Endothelial cell (in vitro differentiated cells): ENCODE measurements at places on chromosomes 2 and 18.

GRCh38 chr18:11672846-11673454 is 16.1 kb upstream of the GNAL start:
- H3K4me1 ChIP-seq, result peaks cover 22% of the 10 kb centered on the region
- H3K27me3 ChIP-seq, result peaks cover 2% of the 10 kb centered on the region
- no peak overlapping the region for H3K27ac ChIP-seq

- no peak for DNase-seq
- H3K27me3 ChIP-seq, result no peaks in the 10 kb centered on the region
- no peak overlapping the region for H3K27ac ChIP-seq
- peaks cover 13% of the 10 kb centered on the region for H3K4me1 ChIP-seq
Observed at GRCh38 chr2:196966061-196966460, 39.6 kb upstream of the PGAP1 start.

GRCh38 chr2:232336241-232336736 is 42.3 kb upstream of the ALPP start:
- H3K36me3 ChIP-seq, result no peaks in the 10 kb centered on the region
- H3K4me1 ChIP-seq, result peaks cover 3% of the 10 kb centered on the region
- no peak for DNase-seq
- peaks cover 15% of the 10 kb centered on the region for H3K27me3 ChIP-seq

GRCh38 chr2:152420936-152421335 is 86.0 kb downstream of the FMNL2 start:
- peak overlapping the region; percentile 43 for H3K27ac ChIP-seq
- no peak overlapping the region for H3K4me3 ChIP-seq
- DNase-seq, result no peak

DNA sequence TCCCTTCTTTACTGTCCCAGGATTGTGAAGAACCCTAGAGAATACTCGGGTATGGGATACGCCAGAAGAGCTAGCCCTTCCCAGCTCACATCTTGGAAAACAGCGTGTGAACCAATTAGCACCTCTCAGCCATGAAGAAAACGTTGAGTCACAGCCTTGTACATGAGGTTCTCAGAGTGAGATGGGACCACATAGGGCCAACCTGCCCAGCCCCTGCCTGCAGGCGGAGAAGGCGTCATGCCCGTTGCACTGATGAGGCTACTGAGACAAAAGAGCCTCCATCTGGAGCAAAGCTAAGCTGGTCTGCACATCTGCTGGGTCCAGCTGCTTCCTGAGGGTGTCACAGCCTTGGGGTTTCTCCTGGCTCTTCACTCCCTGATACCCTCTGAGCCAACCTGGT is 92.2 kb downstream of the LBH start:
- DNase-seq, result no peak
- H3K4me1 ChIP-seq, result peaks cover 5% of the 10 kb centered on the region
- no peaks in the 10 kb centered on the region for H3K36me3 ChIP-seq
- H3K27ac ChIP-seq, result no peak overlapping the region

DNA sequence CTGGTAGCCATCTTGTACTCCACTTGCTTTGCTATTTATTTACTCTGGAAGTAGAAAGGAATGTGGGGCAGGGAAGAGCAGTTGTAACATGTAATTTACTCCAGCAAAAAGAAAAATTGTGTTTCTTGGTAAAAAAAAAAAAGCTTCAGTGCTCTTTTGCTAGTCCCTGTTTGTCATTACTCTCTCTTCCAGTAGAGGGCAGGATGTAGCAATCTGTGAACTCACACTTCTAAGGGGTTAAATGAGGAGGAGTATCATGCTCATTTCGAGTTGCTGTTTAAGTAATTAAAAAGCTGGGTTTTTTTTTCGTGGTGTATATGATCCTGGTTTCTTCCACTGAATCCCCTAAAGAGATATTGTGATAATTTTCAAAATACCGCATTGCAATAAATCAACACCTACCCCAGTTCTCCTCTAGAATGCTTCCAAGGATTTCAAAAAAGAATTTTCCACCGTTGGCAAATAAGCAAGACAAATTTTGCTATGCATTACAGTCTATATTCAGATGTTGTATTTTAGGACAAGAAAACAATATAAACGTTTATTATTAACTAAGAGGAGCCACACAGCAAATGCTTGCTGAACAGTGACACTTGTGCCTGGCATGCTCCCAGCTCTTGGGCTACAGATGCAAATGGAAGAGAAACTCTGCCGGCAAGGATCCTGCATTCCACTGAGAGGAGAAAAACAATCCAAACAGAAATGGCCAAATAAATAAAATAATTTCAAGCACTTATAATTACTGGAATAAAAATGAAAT is 261.6 kb downstream of the ASXL3 start:
- peaks cover 7% of the 10 kb centered on the region for H3K4me1 ChIP-seq
- peak; percentile 32 for DNase-seq
- H3K27ac ChIP-seq, result no peak overlapping the region
- H3K27me3 ChIP-seq, result peaks cover 2% of the 10 kb centered on the region

DNA sequence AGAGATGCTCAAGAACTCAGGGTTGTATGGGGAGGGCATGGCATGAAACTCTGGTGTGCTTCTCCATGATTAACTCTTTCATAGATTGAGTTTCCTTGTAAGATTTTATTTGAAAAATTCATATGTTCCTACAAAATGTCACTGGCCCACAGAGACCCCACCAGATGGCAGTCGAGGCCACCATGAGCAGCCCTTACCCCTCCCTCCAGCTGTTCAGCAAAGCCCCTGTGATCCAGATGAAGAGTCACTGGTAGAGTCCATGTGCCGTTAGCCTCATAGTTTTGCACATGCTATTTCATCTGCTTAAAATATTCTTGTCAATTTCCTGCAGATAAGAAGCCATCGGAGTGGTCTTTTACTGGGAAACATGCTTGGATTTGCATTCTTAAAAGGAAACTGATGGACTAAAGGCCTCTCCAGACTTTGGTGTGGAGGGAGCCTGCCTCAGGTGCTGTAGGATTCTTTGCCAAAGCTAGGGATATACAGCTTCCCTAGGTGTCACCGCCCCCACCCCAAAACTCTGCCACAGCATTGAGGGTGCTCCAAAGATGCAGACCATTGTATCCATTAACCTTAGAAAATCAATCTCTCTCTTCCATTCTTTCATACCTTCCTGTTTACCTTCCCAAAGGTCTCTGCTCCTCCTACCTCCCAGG is 18.8 kb downstream of the ZNF385B start:
- no peak overlapping the region for H3K27ac ChIP-seq
- H3K4me1 ChIP-seq, result peaks cover 8% of the 10 kb centered on the region
- H3K4me3 ChIP-seq, result no peak overlapping the region
- no peaks in the 10 kb centered on the region for H3K27me3 ChIP-seq

- no peak overlapping the region for H3K4me3 ChIP-seq
- no peak for DNase-seq
- H3K27ac ChIP-seq, result no peak overlapping the region
- H3K36me3 ChIP-seq, result no peaks in the 10 kb centered on the region
Observed at GRCh38 chr2:146634230-146635097, 1210.4 kb upstream of the ACVR2A start.

- H3K4me1 ChIP-seq, result no peaks in the 10 kb centered on the region
- DNase-seq, result no peak
- H3K27me3 ChIP-seq, result no peaks in the 10 kb centered on the region
- H3K36me3 ChIP-seq, result no peaks in the 10 kb centered on the region
- no peak overlapping the region for H3K4me3 ChIP-seq
- no peak overlapping the region for H3K27ac ChIP-seq
Observed at GRCh38 chr2:214379227-214379626, 31.6 kb upstream of the VWC2L start.

- peaks cover 3% of the 10 kb centered on the region for H3K27me3 ChIP-seq
- DNase-seq, result no peak
Observed at GRCh38 chr18:75115514-75115913, 93.4 kb downstream of the PTGR3 start.

- no peak overlapping the region for H3K27ac ChIP-seq
- DNase-seq, result no peak
- H3K4me1 ChIP-seq, result no peaks in the 10 kb centered on the region
Observed at GRCh38 chr2:143907801-143908200, 612.1 kb downstream of the ZEB2 start.

GRCh38 chr2:21268878-21269224 is 145.1 kb downstream of the TDRD15 start:
- peaks cover 8% of the 10 kb centered on the region for H3K36me3 ChIP-seq
- H3K27me3 ChIP-seq, result peaks cover 7% of the 10 kb centered on the region
- no peak for DNase-seq
- no peak overlapping the region for H3K27ac ChIP-seq
- peaks cover 19% of the 10 kb centered on the region for H3K4me1 ChIP-seq

DNA sequence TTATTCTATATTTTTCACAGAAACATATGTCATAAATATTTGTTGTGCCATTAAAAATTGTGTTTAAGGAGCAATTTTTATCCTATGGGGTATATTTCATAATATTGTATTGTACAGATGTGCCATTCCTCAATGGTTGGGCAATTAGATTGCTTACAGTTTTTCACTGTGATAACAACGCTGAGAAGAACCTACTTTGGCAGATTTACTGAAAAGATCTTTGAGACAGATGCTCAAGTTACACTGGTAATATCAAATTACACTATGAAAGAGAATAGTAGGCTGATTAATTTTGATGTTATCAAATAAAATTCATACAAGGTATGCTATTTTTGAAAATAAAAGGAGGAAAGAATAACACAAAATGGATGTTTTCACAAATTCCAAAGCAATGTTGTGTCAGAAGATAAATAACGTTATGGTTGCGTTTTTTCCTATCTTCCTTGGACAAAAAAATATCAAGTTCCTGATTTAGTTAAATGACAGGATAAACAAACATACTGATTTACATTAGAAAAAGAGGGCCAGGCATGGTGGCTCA is 335.1 kb upstream of the ZNF521 start:
- H3K27me3 ChIP-seq, result no peaks in the 10 kb centered on the region
- H3K27ac ChIP-seq, result no peak overlapping the region
- H3K36me3 ChIP-seq, result no peaks in the 10 kb centered on the region
- no peaks in the 10 kb centered on the region for H3K4me1 ChIP-seq
- no peak for DNase-seq

- H3K27ac ChIP-seq, result no peak overlapping the region
- H3K4me3 ChIP-seq, result no peak overlapping the region
- H3K27me3 ChIP-seq, result peaks cover 8% of the 10 kb centered on the region
- H3K36me3 ChIP-seq, result peaks cover 4% of the 10 kb centered on the region
- H3K4me1 ChIP-seq, result no peaks in the 10 kb centered on the region
- no peak for DNase-seq
Observed at GRCh38 chr2:60223859-60224258, 329.6 kb downstream of the BCL11A start.

DNA sequence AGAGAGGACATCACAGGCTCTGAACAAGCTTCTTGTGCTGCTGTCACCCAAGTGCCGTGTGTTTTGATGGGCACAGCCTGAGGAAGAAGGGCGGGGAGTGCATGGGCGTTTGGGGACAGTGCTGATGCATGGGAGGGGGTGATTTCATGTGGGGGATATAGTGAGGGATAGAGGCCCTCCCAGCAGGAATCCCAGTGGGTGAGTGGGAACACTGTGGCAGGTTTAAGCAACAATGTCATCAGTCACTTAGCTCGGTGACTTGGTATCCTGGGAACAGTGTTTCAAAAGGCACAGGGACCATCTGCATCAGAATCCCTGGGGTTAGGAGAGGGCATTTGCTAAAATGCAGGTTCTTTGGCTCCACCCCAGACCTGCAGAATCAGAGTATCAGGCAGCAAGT is 609 bp downstream of the SIGLEC15 start:
- peaks cover 9% of the 10 kb centered on the region for H3K27me3 ChIP-seq
- no peak overlapping the region for H3K27ac ChIP-seq
- H3K4me1 ChIP-seq, result peaks cover 22% of the 10 kb centered on the region

DNA sequence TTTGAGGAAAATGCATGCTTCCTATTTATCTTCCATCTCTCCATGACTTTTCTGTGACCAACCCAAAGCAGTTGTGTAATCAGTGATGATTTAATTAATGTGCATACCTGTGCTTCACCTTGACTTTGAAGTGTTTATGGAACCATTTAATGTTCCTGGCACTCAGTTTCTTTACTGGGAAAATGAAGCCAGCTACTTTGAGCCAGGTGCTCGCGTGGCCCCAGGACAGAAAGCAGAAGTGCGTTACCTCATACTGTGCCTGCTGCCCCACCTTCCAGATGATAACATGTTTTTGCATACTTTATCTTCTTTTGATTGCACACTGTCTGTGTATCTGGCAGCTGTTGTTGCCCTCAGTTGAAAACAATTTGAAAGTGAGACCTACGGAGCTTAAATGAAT is 61.3 kb downstream of the PMAIP1 start:
- no peaks in the 10 kb centered on the region for H3K36me3 ChIP-seq
- no peaks in the 10 kb centered on the region for H3K27me3 ChIP-seq
- H3K4me1 ChIP-seq, result peaks cover 5% of the 10 kb centered on the region
- no peak overlapping the region for H3K27ac ChIP-seq
- H3K4me3 ChIP-seq, result no peak overlapping the region
- no peak for DNase-seq
